ENCODE measurements at places on chromosomes 7 and 10. TPM values are rescaled to one million over a fixed set of nuclear protein-coding genes. Genes with fewer than 3 reads are reported as not detected.

ANKRD61 gene
- total RNA-seq, result 0.27 TPM

LAMB4 gene
- total RNA-seq, result 0.89 TPM

NEBL gene
- 37.2 TPM for total RNA-seq

MGAM2 gene
- total RNA-seq, result 2.9 TPM

DLG5 gene
- 31.3 TPM for total RNA-seq

PLEKHS1 gene
- total RNA-seq, result 0.22 TPM
